Fibroblast of lung (primary cell): ENCODE measurements at places on chromosomes 13 and 19. TPM values are rescaled to one million over a fixed set of nuclear protein-coding genes. Genes with fewer than 3 reads are reported as not detected.

- peak; percentile 55 for DNase-seq
Observed at GRCh38 chr13:74641586-74641985, 507.4 kb upstream of the KLF12 start.

DNA sequence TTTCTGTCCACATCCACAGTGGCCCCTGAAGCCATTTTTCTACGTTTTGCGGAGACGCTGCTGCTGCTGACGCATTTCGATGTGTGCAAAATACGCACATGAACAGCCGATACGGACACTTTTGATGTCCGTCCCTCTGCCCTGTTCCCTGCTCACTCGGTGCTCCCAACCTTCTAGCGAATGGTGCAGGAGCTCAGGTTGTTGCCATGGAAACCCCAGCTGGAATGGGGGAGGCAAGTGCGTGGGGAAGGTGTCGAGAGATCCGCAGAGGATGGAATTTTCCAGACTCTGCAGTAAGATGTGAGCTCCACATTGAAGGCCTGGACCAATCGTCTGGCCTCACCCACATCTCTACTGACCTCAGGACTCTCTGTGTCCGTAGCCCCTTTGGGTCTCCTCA is 109.2 kb upstream of the USP29 start:
- DNase-seq, result no peak

DNA sequence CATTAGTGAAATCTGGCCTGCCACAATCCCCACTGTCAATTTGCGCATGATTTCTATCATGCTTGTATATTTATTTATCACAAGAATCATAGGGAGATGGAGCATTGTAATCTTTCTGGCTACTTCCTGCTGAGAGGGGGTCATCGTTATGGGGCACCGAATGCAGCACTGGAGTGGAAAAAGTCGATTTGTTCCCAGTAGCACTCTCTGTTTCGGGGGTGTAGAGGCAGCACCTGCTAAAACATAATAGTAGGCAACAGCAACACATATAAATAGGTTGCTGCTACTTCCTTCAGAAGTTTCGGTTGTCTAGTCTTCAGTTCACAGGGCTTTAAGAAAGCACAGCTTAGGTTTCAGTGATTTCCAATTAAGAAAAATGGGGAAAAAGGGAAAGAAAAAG is 23.4 kb upstream of the CEACAM21 start:
- DNase-seq, result no peak

DNA sequence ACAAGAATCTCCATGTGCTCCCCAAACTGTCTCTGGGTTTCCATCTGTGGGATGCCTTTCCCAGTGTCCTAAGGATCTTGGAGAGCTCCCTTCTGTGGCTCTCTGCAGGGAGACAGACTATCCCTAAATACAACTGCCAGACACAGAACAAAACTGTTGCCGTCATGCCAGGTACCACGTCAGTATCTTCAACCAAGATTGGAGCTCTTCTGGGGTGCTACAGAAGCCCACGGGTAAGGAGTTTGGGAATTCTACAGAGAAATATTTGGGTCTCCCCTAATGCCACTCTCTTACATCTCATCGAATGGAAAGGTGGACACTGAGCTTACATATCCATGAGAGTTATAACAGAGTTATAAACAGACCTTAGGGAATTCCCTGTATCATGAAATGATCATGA is 4.9 kb upstream of the MBD3L3 start:
- DNase-seq, result no peak

DNA sequence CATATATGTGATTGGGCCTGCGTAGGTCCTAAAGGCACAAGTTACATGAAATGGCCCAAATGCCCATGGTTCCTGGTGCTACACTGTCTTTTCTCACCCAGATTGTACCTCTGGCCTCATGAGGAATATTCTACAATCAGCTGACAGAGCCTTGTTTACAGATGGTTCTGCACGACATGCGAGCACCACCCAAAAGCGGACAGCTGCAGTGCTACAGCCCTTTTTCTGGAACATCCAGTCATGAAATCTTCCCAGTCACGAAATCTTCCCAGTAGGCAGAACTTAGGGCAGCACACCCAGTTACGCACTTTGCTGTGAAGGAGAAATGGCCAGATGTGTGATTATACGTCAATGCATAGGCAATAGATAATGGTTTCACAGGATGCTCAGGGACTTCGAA is 7.7 kb upstream of the ELF1 start:
- no peak for DNase-seq

- DNase-seq, result no peak
Observed at GRCh38 chr13:27147530-27148170, 24.0 kb downstream of the USP12 start.

DNA sequence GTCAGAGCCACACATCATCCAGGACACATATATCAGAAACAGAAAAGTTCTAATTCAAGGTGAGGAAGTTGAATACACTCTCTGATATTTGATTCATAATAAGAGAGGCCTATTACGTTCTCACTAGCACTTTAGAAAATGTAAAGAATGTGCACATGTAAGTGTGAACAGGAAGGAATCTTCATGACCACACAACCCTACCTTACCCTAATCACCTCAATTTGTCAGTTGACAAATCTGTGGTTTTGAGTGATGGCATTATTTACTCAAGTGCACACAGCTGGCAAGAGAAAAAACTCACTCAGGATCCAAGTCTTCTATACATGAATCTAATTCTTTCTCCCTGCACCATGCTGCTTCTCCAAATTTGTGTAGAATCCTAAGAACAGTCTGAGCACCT is 445.8 kb downstream of the SUCLA2 start:
- DNase-seq, result peak; percentile 6

GRCh38 chr19:18839465-18840287 is 7.9 kb downstream of the UPF1 start:
- peak; percentile 37 for DNase-seq

DNA sequence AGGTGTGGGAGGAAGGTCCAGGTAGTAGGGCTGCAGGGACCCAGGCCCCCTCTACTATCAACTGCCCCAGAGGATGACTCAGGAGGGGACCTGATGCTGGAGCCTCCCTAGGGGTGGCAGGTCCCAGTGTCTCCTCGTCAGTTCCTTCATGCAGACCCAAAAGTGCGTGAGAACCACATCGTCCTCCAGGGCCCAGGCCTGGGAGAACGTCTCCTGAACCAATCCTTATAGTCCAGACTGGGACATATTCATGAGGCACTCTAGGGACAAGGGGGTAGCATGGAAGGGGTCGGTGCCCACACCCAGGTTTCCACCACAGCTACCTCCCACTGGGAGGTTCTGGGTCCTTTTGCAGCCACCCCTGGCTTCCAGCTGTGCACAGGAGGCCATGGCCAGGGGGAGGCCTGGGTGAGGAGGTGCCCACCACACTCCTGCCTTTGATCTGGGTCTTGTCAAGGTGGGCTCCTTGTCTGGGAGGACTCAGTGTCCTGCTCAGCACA is 38.0 kb upstream of the TPM4 start:
- DNase-seq, result no peak

- DNase-seq, result no peak
Observed at GRCh38 chr19:17109962-17110598, 34.5 kb downstream of the MYO9B start.

DNA sequence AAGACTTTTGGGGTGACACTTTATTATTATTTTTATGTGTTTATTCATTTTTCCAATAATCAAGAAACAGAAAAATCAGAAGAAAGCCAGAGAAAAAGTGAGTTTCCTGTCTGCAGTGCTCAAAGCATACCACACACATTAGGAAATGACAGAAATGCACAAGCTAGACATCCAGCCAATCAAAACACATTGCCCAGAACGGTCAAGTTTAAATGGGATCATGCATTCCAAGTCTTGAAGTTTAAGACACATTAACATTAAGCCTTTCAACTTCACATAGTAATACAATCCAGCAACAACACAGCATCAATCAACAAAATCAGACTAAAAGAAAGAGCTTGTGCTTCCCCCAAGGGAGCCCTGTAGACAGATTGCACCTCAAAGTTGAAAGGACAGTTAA is 28.7 kb upstream of the MEDAG start:
- peak; percentile 80 for DNase-seq

- DNase-seq, result no peak
Observed at GRCh38 chr19:31532034-31532433, 182.8 kb upstream of the TSHZ3 start.

GRCh38 chr13:44236370-44236769 is 137.3 kb upstream of the SERP2 start:
- no peak for DNase-seq

DNA sequence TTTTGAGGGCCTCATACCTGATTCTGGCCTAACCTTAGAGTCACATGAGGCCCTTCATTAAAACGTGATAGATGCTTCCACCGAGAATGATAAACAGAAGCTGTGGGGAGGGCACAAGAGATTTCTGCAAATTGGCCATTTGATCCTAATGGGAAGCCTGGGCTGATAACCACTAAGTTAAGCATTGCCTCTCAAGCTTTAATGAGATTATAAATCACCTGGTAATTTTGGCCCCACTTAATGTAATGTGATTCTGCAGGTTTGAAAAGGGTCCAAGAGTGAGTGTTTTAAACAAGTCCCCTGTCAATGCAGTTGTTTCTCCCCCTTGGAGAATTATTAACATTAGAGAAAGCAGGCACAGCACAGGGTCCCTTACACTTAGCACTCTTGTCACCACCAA is 42.0 kb downstream of the ZNF486 start:
- DNase-seq, result no peak

- no peak for DNase-seq
Observed at GRCh38 chr13:31437975-31438374, 238.2 kb downstream of the B3GLCT start.

DNA sequence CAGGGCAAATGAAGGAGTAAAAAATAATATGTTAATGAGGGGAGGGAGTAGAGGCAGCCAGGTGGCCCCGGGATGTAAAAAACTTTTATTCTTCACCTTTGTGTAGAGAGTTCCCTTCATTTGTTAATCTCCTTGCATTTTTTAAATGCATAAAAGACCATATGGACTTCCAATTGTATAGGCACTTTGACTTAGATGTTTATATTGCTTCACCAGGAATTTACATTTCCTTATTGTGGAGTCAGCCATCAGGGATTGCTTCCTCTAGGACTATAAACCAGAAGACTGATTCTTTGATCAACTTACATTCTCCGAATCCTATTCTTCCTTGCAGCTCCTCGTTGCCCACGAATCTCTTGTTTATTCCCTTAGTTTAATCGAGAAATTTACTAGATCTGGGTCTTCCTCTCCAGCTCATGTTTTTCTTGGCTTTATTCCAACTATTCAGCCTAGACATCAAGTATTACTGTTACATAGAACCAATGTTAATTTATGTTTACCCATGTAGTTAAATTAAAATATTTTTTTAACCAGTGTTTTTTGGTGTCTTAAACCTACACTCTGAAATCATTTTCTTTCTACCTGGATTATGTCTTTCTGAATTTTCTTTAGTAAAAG is 1187.0 kb upstream of the SLC10A2 start:
- peak; percentile 4 for DNase-seq

DNA sequence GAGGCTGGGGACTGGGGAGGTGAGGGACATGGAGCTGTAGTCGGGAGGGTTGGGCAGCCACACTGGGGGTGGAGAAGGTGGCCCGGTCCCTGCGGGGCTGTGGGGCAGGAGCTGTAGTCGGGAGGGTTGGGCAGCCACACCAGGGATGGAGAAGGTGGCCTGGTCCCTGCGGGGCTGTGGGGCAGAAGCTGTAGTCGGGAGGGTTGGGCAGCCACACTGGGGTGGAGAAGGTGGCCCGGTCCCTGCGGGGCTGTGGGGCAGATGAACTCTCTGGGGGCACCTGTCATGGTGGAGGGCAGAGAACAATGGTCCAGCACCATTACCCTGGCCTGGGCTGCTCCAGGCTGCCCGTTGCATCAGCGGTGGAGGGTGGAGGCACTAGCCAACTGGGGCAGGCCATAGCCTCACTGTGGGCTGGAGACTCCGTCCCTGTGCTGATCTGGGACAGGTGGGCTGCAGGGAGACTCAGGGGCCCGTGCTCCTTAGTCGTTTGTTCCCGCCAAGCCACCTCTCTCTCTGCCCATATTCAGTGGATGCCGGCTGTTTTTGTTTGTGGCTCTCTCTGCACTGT is 51.4 kb downstream of the ATP11A start:
- DNase-seq, result no peak

GRCh38 chr13:72204291-72204690 is 337.3 kb upstream of the DACH1 start:
- DNase-seq, result peak; percentile 80

DNA sequence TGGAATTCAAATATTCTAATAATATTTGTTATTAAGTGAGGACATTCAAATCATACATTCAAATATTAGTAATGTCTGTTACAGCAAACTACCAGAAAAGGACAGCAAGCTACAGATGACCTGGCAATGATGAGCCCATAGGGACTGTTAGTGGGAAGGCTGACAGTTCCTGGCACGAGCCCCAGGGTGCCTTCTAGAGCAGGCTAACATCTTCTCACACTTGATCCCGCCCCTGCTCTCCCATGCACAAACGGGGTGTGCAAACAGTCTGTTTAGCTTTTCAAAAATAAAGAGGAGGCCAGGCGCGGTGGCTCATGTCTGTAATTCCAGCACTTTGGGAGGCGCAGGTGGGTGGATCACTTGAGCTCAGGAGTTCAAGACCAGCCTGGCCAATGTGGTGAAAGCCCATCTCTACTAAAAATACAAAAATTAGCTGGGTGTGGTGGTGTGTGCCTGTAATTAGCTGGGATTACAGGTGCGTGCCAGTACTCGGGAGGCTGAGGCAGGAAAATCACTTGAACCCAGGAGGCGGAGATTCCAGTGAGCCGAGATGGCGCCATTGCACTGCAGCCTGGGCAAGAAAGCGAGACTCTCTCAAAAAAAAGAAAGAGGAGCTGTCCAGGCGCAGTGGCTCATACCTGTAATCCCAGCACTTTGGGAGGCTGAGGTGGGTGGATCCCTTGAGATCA is 9.6 kb upstream of the GARRE1 start:
- no peak for DNase-seq

- no peak for DNase-seq
Observed at GRCh38 chr19:54311486-54311885, 1.5 kb downstream of the LILRA5 start.

DNA sequence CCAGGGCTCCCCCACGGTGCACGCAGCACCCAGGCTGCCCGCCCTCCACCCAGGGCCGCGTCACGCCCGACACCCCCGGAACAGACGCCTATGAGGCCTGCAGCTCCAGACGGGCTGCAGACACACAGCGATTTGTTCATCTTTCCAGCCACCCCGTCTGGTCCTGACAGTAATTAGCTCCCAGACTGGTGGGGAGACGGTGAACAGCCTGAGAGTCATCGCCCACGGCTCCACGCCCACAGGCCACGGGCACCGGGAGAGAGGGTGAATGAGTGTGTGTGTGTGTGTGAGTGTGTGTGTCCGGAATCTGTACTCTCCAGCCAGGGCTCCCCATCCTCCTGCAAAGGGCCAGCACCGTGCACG is 18.1 kb downstream of the GADD45B start:
- peak; percentile 87 for DNase-seq

GRCh38 chr19:12090807-12091206 is 26.3 kb downstream of the ZNF844 start:
- peak; percentile 25 for DNase-seq

- DNase-seq, result peak; percentile 49
Observed at GRCh38 chr19:7242601-7243258, 51.5 kb downstream of the INSR start.

The ZIC5 gene
- not detected in 2 replicates for total RNA-seq

The NLRP4 gene
- not detected in 2 replicates for total RNA-seq

The OR7A5 gene
- not detected in 2 replicates for total RNA-seq

The RNASEH2A gene
- 3.1 and 8.9 TPM in 2 replicates for total RNA-seq

The FXYD1 gene
- total RNA-seq, result 4.5 and 11.3 TPM in 2 replicates

The TICAM1 gene
- 2.1 and 4.1 TPM in 2 replicates for total RNA-seq

The PBX4 gene
- total RNA-seq, result 1.5 and 1.7 TPM in 2 replicates

The ZNF28 gene
- total RNA-seq, result 15.4 and 15.7 TPM in 2 replicates

The PLIN4 gene
- 2.6 and 5.3 TPM in 2 replicates for total RNA-seq

The MUC16 gene
- not detected in 2 replicates for total RNA-seq

The N4BP2L1 gene
- total RNA-seq, result 5.6 and 5.9 TPM in 2 replicates

The PLEKHJ1 gene
- 46.0 and 61.3 TPM in 2 replicates for total RNA-seq

The PDE4C gene
- 1.3 and 2.0 TPM in 2 replicates for total RNA-seq

The PSG6 gene
- total RNA-seq, result 0.17 TPM in 1 of 2 replicates, not detected in the other

The SMIM44 gene
- not detected in 2 replicates for total RNA-seq

The EMP3 gene
- 168 and 246 TPM in 2 replicates for total RNA-seq
